ENCODE measurements at places on chromosomes 12 and 14. TPM values are rescaled to one million over a fixed set of nuclear protein-coding genes. Genes with fewer than 3 reads are reported as not detected.

DNA sequence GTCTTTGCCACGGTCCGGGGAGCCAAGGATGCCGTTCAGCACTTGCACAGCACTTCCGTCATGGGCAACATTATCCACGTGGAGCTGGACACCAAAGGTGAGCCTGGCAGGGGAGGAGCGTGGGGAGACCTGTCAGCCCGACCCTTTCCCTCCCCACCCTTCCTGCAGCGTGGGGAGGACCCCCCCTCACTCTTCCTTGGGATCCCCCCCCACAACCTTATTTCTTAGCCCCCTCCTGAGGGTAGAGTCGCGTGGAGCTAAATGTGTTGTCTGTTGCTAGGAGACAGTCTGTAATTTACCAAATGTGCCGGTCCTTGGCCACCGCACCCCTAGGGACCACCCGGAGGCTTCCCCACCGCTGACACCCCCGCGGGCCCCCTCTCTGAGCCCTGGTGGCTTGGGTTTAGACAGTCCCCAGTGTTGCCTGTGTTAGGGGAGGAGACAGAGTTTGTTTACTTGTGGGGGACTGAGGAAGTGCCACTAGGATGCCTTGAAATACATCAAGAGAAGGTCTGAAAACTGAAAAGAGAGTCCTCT lies 2.3 kb downstream of the SETD1B start:
- DNase-seq, result peak; percentile 68

- no peak for DNase-seq
These were observed 239.1 kb downstream of the DIO2 start for GRCh38 chr14:79972230-79972629.

- no peak for DNase-seq
These were observed 125.0 kb upstream of the HMGA2 start for GRCh38 chr12:65699251-65699650.

DNA sequence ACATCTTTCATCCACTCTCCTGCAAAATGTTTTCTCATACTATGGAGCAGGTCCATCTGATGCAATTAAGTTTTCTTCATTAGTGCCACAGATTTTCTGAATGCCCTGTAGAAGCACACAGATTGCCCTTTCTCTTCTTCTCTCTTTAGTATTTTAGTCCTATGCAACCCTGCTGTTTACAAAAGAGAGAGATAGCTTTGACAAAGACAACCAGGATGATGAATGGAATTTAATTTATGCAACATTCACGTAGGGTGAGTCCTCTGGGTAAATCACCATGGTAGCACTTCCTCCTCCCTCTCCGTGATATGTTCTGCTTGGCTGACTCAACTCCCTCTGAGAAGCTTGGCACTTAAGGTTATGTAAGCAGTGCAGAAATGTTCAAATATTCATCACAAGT lies 400.9 kb upstream of the PDE3A start:
- no peak for DNase-seq

LRP1-AS gene
- total RNA-seq, result not detected

ENDOU gene
- 0.37 TPM for total RNA-seq

DNA sequence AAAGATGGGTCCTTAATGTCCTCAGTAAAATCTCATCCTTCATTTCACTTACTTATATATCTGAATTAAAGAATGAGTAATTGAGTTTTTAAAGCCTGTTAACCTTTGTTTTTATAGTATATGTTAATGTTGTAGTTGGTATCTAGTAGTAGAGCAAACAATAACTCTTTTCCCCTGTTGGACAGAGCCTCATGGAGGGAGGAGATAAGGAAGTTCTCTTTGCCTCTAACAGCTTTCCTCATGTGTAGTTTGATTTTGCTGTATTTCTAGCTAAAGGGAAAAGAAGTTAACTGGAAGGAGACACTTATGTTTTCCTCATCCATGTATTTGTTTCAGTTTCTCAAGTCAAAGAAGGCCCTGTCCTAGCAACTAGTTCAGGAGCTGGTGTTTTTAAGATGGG lies 55.3 kb downstream of the RAD52 start:
- DNase-seq, result no peak

SSTR1 gene
- not detected for total RNA-seq

TAC3 gene
- not detected for total RNA-seq

- DNase-seq, result no peak
These were observed 36.2 kb upstream of the TMEM260 start for GRCh38 chr14:56543436-56543835.
